Activated CD4-positive, alpha-beta T cell treated with anti-CD3 and anti-CD28 coated beads, Interleukin-10, Interleukin-2, amounts not matched to agents 100 ng/mL and 50 ng/mL, durations not matched to agents 16 hours and 8 hours (primary cell): ENCODE measurements at places on chromosomes 11 and 22.

GRCh38 chr22:44127356-44127755, 53.4 kb upstream of the PARVG start:
- no peak for DNase-seq

DNA sequence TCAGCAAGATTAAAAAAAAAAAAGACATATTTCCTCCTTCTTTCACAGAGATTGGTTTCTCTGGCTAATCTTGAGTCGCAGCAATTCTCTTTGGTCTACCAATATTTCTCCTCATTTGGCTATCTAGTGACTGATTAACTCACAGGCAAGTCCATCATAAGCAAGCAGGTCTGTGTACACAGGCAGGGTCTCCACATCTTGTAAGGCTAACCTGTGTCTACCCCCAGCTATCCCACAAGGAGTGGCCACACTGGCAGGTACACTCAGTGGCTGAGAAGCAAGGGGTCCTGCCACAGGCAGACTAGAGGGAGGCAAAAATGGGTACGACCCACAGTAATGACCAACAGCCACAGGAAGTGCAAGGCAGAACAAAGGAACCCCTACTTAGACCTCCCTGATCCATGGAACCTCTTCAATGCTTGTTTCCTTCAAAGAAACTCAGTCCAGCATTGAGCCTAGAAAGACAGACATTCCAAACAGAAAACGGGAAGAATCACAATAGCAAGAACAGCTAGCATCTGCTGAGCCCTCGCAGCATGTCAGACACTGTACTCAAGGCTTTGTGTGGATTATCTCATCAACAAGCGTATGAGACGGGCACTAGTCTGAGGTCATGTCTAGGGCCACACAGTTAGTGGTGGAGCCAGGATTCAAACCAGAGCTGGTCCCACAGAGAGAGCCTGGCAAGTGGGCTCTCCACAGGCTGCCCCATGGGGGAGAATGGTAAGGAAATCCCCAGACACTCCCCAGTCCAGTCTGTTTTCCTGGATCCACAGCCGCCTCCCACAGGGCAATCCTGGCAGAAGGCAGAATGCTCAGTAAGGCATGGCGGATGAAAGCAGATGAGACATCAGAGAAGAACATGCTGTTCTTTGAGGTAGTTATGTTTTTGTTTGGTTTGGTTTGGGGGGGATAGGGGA, 34.3 kb downstream of the PLEKHA7 start:
- no peak for DNase-seq

DNA sequence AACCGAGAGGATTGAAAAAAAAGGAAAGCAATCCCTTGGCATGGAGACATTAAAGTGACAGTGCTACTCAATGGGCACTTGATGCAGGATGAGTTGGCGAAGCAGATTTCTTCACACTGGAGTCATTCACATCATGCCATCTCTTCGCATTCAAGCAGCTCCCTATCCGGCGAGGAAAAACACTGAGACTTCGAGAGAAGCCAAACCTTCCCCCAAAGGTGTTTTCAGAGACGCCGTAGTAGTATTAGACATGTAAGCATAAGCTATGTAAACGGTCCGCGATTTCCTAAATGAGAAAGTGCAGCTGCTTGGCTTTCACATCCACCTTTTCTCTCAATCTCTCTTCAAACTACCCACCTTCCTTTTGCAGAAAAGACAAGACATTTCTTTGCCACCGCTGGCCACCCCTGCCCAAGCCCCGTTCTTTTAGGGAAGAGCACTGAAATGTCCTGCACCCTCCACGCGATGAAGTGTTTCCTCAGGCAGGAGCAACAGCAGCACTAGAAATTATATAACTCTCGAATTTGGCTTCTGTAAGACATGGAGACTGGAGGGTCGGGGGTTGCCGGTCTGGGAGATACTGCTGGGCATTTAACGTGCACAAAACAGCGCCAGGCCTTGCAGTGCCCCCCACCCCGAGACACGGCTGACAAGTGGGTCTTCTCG, at the start of gene DLG2:
DLG2 (minus strand) TSS at position 13 of the 666 bp plus-strand sequence.
- peak; percentile 32 for DNase-seq

GRCh38 chr11:133907216-133907615, 49.6 kb downstream of the IGSF9B start:
- DNase-seq: no peak

- peak; percentile 86 for DNase-seq
Observed at GRCh38 chr22:49657275-49657973, 170.2 kb downstream of the BRD1 start.

- no peak for DNase-seq
Observed at GRCh38 chr11:64268025-64268892, 16.2 kb downstream of the BAD start.

- DNase-seq: no peak
Observed at GRCh38 chr11:86374586-86374985, at the start of gene CCDC81. CCDC81 (plus strand) TSS chr11:86374887; CDS start chr11:86375164, 277 bp downstream.

DNA sequence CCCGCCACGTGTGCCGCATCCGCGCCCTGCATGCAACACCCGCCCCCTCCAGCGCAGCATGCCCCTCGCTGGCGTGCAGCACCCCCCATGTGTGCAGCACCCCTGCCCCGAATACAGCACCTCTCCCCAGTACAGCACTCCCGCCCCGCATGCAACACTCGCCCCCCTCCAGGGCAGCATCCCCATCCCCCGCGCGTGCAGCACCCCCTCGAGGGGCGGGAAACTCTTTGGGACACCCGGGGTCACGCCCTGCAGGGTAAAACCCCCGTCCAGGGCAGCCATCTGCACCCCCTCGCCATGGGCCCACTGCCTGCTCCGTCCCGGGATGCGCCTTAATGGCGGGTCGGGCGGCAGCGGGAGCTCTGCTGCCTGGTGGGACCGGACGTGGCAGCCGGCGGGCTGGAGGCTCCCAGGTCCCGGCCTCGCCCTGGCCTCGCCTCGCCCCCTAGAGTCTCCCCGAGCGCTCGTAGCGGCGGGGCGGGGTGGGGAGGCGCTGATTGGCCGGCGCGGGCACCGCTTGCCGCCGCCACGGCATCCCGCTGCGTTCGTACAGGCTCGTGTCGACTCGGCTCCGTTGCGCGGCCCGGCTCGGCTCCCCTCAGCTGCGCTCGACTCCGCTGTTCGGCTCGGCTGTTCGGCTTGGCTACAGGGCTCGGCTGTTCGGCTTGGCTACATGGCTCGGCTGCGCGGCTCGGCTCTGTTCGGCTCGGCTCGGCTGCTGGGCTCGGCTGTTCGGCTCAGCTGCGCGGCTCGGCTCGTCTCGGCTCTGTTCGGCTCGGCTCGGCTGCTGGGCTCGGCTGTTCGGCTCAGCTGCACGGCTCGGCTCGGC, 417 bp upstream of the BRSK2 start:
- peak; percentile 97 for DNase-seq

DNA sequence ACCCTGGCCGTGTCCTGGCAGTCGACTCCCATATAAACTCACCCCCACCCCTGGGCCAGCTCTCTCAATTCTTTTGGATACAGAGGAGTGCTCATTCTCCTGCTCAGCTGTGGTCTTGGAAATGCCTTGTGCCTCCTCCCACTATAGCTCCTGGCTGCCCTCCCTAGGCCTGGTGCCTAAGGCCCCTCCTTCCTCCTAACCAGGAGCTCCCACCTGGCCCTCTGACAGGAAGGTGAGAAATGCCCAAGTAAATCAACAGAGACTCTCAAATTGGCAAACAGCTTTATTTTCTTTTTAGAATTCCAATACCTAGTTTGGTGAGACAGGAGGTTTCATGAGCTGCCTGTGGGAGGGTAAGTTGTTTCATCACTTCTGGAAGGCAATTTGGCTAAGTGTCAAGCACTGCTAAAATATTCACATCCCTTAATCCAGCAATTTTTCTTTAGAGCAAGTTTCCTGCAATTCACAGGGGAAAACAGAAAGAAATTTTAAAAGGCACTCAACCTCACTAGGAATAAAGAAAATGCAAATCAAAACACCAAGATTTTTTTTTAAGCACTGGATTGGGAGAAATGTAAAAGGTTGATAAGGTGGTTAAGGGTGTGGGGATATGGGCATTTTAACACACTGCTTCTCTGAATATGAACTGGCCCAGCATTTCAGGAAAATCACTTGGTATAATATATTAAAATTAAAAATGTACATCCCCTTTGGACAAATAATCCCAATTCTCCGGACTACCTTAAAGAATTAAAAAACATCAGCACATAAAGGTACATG, 209.7 kb upstream of the ARHGAP20 start:
- DNase-seq: no peak

- no peak for DNase-seq
Observed at GRCh38 chr22:22731374-22731676, 86.9 kb downstream of the GGTLC2 start.

GRCh38 chr22:40387746-40388145, 17.4 kb downstream of the SGSM3 start:
- DNase-seq: no peak

DNA sequence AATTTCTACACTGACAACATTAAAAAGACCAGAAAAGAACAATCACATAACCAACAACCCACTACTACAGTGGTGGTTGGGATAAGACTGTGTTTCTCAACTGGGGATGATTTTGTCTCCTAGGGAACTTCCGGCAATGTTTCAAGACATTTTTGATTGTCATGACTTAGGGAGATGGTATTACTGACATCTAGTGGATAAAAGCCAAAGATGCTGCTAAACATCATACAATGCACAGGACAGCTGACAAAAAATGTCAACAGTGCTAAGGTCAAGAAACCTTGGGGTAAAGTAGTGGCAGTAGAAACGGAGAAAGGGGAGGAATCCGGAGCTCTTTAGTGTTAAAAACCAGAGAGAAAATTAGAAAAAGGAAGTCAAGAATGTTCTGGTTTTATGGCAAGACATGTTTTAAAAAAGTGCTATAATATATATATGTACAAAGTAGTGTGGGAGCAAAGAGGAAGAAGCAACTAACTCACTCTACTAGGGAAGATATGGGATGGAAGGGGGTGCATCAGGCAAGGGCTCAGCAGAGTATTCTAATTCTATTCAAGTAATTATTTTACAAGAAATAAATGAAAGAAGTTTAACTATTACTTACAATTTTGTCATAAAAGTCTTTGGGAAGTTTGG, 37.2 kb downstream of the CKAP5 start:
- peak; percentile 24 for DNase-seq

- no peak for DNase-seq
Observed at GRCh38 chr11:2553198-2553597, 108.4 kb downstream of the KCNQ1 start.

GRCh38 chr11:9594267-9595046, 21.0 kb downstream of the WEE1 start:
- DNase-seq: no peak

DNA sequence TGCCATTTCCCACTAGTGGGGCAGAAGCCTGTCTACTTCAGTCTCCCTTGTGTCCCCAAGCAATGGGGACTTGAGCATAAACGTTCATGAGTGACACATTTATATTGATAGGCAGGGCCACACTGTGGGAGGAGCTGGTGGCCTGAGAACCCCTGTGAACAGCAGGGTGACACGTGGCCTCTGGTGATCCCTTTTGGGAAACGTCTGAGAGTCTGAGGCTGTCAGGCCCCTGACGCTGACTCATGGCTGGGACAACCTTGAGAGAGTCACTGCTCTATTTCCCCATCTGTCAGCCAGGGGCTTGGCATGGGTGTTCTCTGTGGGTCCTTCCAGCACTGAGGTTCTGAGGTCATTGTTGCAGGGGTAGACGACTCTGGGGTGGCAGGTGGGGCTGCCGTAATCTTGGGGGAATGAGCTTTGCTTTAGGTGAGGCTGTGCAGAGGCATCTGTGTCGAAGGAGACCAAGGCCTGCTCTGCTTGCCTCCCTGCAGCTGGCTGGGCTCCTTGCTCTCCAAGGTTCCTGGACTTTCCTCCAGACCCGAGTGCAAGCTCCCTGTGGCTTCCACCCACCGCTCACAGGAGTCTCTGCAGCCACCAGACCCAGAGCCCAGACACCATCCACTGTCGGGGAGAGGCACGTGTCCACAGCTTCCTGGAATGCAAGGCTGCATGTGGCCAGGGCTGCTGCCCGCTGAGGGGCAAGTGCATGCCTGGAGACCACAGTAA, 54.7 kb downstream of the SMIM38 start:
- DNase-seq: peak; percentile 23

DNA sequence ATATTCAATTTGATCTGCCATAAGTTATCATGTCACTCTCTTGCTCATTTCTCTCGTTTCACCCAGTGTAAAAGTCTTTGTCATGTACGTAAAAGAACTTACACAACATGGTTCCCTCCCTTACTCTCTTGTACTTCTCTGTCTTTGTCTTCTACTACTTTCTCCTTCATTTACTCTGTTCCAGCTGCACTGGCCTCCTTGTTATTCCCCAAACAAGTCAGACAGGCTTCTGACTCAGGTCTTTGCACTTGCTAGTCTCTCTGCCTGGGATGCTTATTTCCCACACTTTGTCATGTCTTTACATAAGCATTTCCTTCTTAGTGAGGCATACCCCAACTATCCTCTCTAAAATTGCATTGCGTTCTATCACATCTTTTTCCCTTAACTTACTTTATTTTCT, 117.3 kb downstream of the CYP2R1 start:
- DNase-seq: no peak

GRCh38 chr11:96162816-96163499, 180.0 kb downstream of the MAML2 start:
- DNase-seq: no peak

DNA sequence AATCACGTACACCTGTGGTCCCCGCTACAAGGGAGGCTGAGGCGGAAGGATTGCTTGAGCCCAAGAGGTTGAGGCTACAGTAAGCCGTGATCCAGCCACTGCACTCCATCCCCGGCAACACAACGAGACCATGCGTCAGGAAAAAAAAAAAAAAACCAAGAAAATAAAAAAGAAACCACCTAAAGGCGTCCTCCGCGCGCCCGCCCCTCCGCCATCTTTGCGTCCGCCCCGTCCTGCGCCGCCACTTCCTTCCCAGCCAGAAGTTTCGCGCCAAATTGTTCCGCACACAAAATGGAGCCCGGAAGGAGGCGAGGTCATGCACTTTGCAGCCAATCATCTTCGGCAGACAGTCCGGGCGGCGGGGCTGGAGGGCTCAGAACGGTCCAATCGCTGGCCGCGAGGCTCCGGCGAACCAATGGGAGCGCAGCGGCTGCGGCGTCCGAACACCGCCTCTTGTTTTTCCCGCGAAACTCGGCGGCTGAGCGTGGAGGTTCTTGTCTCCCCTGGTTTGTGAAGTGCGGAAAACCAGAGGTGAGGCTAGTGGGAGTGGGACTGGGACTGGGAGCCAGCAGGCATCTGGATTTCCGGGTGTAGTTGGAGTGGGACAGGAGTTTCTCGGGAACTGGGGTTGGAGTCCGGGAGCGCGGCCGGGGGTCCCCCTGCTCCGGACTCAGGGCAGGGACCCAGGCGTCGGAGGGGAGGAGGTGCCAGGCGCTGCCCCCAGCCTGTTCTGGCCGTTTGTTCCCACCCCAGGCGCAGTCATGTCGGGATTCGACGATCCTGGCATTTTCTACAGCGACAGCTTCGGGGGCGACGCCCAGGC, at the start of gene MCM5:
MCM5 (plus strand) TSS at position 463 of the 823 bp plus-strand sequence; CDS start at position 762, 299 bp downstream.
- peak; percentile 99 for DNase-seq

DNA sequence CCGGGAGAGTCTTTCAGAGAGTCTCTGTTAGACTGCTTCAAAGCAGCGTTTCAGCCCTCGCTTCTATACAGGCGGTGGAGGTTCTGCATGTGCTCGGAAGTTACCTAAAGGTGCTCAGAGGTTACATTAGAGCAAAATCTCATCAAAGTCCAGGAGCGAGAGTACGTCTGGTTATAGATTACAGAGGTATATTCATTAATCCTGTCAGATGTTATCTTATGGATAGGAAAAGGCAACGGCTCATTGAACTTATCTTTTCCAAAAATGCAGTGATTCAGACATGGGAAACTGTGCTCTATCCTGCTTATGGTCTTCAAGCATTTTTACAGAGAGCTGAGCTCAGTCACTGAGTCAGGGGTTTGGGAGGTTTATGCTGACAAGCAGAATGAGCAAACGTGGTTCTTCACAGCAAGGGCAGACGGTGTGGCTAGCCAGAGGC, 9.1 kb upstream of the ZBED5 start:
- no peak for DNase-seq
